ENCODE measurements at places on chromosomes 2 and 18.

- no peak for DNase-seq
Measured at GRCh38 chr2:189553504-189554088, 27.0 kb downstream of the SLC40A1 start.

DNA sequence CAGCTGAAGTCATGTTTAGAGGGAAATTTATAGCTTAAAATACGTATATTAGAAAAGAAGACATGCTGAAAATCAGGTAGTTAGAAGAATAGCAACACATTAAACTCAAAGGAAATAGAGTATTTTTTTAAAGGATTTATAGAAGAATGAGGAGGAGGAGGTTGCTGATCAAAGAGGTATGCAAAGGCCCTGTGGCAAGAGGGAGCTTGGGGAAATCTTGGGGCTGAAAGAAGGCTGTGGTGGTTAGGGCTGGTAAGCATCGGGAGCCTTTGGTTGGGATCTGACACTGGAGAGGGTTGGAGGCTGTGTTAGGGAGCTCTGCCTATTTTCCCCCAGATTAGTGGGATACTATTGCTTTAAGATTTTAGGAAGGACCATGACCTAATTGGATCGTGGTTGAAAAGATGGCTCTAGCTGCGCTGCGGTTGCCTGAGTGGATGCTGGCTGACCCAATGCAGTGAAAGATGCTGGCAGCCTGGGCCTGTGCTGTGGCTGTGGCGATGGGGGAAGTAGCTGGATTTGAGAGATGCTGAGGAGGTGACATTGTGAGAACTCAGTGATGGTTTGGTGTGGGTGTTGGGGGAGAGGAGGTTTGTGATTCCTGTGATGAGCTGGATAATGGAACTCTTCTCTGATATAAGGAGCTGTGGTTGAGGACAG lies 11.7 kb downstream of the DGKD start:
- no peak for DNase-seq

DNA sequence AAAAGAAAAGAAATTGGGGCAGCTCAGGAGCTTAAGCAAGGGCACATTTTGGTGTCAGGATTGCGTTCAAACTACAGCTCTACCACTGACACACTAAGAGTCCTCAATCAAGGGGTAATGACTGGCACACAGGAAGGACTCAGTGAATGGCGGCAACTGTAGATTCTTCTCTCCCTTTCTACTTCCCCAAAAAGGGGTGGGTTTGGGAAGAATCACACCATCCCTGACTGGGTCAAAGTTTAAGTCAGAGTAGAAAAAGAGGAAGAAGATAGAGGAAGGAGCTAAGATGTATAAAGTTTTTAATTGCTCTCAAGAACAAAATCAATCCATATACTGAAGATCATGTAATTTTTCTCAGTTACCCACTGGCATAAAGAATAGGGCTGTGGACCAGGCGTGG lies 2.6 kb downstream of the NLRC4 start:
- no peak for DNase-seq

DNA sequence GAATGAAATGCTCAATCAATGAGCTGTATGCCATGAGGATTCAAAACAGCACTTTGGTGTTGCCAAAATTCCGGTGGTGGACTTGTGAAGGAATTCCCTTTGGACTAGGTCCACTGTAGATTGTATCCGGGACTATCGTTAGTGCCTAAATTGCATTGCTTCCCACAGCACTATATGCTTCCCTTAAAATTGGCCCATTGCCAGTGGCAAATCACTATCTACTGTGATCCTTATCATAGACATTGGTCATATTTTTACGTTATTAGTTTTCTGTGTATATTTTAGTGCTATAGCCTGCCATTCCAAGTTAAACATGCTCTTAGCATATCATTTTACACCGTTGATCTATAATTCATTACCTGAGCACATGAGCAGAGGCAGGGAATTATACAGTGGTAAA lies 1.7 kb downstream of the PJVK start:
- DNase-seq, result no peak

DNA sequence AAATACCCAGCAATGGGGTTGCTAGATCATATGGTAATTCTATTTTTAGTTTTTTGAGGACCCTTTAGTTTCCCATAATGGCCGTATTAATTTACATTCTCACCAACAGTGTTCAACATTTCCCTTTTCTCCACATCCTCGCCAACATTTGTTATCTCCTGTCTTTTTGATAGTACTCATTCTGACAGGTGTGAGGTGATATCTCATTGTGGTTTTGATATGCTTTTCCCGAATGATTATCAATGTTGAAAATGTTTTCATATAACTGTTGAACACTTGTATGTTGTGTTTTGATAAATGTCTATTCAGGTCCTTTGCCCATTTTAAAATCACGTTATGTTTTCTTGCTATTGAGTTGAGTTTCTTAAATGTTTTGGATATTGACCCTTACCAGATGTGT lies 5.8 kb upstream of the RIF1 start:
- no peak for DNase-seq

DNA sequence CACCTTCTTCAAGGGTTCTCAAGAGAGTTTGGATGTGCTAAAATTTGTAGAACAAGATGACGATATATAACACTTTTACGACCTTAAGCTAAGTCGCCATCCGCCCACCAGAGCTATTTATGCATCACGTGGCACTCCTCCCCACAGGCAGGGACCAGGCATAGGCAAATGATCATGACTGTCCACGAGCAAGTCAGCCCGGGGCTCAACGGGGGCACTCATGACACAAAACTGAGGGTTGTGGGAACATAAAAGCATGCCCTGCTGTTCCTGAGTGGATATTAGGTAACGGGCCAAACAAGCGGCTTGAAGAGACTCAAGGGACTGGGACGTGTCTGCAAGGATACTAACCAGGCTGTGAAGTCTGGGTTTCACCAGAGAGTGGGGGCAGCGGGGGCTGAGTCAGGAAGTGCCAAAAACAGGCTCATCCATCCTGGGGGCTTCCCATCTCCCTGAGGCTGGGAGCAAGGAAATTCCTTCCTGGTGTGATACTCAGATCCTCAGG lies 58.1 kb downstream of the FAM178B start:
- DNase-seq, result peak; percentile 37

DNA sequence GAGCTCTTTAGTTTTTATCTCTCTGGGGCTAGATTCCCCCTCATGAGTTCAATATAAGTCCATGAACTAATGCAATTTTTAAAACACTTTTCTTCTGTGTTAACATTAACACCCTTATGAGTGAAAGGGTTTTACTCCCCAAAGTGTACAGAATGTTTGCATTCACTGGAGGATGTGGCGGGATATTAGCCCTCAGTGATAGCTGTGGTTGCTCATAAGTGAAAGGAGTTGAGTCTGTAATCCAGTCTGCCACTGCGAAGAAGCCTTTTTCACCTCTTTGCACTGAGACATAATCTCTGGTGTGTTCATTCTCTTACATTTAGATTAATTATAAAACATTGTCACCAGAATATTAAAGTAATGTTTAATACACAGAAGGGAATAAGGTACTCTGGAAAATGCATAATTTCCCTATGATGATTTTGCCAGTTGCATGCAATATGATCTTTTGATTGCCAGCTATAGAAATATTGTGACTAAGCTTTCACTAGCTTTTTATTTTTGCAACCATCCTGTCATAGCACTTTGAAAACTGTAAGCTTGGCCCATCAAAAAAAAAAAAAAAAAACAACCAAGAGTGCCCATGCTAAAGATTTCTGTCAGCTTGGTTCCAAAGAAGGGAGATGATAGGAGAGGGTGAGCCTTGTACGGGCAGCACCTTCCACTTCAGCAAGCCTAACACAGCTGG lies 113.2 kb downstream of the BCL11A start:
- DNase-seq, result no peak

DNA sequence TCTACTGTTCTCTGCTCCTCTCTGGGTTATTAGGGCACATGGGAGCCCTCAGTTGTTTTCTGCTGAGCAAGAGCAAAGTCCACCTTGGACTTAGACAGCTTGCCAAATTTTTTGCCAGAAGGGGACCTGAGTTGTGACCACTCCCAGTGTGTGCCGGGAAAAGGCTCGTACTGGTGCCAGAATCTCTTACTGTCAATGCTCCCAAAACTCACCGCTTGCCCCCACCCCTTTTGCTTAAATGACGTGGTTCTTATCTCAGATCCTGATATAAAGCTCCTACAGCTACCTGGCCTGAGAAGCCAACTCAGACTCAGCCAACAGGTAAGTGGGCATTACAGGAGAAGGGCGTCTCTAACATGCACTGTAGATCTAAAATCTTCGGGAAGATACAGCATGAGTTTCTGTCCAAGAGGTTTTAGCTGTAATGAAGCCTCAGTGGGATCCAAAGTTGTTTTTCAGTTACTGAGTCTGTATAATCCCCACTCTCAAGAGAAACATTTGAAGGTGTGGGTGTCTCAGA lies at the start of gene REG1A:
REG1A (plus strand) TSS at position 295 of the 520 bp plus-strand sequence. CDS start 374 bp downstream, outside the sequence.
- DNase-seq, result no peak

DNA sequence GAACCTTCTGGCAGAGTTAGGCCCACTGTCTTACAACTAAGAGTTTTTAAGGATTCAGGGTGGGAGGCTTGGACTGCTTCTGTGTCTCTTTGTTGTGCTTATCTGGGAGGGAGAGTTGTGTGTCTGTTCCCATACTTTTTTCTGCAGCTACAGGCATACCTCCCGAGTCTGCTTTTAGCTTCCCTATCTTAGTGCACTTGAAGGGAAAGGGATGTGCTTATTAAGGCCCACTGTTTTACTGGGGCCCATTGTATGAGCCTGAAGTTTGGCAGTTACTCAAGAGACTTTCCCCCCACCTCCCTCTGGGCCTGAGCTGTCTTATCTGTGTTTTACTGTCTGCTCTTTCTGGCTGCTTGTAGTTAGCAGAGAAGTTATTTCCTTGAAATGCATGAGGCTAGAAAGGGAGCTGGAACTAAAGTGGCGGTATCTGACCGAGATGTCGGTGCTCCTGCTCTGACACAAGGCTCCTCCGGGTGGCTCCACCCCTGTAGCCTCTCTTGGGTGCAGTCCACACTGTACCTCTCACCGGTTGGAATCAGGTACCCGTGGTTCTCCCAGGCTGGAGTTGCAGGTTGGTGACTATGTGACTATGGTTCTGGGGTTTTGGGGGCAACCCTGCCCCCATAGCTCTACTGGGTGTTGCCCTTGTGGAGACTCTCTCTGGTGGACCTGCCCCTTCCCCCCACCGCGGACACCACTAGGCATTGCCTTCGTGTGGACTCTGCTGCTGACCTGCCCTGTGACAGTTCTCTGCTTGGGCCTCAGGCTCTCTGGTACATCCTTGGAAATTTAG lies 12.9 kb downstream of the UBR3 start:
- no peak for DNase-seq

DNA sequence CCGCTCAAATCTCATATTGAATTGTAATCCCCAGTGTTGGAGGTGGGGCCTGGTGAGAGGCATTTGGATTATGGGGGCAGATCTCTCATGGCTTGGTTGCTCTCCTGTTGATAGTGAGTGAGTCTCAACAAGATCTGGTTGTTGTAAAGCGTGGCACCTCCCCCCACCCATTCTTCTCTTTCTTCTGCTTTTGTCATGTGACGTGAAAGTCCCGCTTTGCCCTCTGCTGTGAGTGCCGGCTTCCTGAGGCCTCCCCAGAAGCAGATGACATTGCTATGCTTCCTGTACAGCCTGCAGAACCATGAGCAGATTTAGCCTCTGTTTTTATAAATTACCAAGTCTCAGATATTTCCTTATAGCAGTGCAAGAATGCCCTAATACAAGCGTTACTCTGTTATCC lies 673.8 kb downstream of the ADCYAP1 start:
- no peak for DNase-seq

DNA sequence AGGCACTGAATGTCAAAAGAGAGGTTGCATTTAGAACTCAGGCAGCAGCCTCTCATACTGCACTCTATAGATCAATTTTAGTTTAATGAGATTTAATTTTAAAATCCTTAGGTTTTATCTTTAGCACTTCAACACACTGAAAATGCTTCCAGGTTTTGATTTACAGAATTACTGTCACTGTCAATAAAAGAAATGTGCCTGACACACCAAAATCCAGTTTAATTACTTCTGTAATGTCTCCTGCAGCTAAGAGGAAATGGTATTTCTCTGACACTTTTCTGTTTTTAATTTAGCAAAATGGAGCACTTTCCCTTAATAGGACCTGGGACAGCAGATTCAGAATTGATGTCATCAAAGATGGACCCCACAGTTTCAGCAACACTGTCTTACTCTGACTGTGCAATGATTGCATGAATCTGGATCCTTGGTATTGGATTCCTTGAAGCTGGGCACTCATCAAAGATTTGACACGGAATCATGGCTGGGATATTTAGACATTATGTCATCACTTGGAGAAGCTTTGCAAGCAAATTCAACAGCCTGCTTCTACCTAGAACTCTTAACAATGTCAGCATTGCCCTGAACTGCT lies 576.5 kb downstream of the NRXN1 start:
- no peak for DNase-seq

DNA sequence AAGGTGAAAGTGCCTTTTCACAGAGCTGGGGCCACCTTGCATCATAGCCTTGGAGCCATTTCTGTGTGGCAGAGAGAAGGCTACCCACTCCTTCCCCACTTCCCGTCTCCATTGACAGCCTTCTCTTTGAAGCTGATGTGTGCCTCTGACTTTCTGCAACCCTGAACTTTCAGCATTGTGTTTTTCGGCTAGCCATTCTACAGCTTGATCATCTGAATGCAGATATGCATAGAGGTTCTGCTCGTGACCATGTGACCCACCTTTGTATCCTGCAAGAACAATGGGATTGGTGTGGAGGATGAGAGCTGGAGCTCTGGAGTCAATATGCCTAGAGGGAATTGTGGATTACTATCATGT lies 69.1 kb upstream of the KCNE4 start:
- DNase-seq, result no peak

DNA sequence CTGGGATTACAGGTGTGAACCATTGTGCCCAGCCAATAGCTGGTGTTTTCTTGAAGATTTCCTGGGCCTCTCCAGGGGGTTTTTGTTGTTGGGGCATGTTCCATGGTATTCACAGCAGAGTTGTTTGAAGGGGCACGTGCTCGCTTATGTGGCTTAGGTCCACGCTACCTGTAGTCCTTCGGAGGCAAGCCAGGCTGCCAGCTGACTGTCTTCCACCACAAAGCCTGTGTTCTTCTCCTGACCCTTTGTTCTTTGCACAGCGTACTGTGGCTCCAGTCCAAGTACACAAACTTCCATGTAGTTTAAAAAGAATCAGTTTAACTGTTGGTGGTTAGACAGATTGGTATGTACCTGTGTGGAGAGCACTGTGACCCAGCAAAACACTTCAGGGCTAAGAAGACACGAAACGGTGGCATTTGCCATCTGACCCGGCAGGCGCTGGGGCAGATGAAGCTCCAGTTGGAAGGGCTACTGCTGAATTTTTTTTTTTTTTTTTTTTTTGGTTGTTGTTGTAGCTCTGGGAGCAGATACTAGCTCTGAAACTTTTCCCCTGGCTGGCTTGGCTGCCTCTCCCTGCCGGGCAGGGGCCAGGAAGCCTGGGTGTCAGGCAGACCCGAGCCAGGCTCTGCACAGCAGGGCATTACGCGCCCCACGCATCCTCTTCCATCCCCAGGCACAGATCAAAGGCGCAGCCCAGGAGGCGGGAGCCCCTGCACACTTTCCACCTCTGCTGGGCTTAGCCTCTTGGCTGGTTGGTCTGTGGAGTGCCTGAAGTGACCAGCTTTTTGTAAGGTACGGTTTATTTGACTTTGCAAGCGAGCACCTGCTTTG lies 5.7 kb downstream of the GREB1 start:
- DNase-seq, result no peak

DNA sequence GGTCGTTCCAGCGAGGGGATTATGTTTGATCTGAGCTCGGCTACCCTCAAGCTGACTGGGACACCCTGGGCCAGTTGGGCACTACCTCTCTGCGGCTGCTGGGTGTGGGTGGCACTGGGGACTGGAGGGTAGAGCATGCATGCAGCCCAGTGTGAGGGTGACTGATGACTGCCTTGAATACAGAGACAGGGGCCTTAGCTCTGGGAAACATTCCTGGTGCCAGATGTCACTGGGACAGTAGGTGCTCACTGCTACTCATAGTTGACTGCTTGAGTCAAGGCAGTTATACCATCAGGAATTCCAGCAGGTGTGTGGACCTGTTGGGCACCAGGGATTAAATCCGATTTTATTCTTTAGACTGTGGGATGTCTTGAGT lies 33.6 kb upstream of the ATP6V1B1 start:
- DNase-seq, result no peak
